GM12891 (cell line): ENCODE measurements at places on chromosomes 13 and 19.
A peak's percentile ranks its signal among the peaks of the same experiment; 100 is the strongest.

DNA sequence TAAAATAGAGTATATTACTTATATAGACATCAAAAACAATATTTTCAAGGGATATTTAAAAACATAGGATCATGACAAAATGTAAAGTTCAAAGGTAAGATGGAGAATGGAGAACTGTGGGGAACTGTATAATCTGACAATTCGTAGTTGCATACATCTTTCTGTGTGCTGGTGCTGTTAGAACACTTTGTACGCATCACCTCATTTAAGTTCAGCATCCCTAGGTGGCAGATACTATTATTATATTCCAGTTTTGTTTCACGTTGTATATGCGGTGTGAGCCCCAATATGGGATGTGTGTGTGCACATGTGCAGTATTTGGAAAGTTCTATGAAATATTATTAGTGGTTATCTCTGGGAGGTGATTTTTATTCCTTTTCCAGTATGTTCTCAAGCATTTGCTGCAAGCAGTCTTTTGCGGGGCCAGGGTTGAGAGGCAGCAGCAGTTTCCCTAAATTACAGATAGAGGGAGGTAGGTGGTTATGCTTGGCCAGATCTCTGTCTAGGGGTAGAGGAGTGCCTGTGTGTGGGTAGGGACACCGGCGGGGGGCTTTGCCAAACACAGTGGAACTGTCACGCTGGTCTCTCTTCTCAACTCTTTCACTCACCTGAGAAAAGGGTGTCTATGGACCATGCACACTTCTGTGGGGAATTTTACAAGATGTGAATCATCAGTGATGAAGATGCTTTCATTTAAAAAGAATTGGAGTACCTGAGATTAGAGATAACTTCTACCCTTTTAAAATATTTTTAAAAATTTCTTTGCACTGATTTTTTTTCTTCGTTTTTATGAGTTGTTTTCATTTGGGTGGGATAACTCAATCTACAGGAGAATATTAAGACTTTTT, 55.6 kb upstream of the ALOX5AP start:
- DNase-seq: peak; percentile 37

DNA sequence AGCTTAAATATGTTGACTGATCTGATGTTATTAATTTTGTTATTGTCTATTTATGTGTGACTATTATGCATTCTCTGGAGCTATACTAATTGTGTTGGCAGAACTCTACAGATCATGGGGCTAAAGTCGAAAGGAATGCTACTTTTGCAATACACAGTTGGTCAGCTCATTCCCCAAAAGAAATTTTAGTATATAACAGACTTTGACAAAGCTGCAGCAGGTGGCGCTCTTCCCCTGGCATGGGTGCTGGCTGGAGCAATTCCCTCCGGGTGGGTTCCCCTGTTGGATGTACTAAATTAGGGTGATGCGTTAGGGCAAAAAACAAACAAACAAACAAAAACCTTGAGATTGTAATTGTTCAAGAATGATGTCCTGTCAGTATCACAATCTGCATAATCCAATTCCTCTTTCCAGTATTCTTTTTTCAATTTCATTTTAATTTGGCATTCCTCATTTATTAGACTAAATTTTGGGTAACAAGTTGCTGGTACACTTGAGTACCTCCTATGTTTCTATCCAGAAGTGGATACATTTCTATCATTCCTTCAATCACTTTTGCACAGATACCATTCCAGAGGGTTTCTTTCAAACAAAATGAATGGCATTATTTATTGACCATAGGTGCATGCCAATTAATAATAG, 322.8 kb upstream of the EDNRB start:
- peak; percentile 0 for DNase-seq

GRCh38 chr13:57862879-57863278, 231.3 kb downstream of the PCDH17 start:
- DNase-seq: no peak

DNA sequence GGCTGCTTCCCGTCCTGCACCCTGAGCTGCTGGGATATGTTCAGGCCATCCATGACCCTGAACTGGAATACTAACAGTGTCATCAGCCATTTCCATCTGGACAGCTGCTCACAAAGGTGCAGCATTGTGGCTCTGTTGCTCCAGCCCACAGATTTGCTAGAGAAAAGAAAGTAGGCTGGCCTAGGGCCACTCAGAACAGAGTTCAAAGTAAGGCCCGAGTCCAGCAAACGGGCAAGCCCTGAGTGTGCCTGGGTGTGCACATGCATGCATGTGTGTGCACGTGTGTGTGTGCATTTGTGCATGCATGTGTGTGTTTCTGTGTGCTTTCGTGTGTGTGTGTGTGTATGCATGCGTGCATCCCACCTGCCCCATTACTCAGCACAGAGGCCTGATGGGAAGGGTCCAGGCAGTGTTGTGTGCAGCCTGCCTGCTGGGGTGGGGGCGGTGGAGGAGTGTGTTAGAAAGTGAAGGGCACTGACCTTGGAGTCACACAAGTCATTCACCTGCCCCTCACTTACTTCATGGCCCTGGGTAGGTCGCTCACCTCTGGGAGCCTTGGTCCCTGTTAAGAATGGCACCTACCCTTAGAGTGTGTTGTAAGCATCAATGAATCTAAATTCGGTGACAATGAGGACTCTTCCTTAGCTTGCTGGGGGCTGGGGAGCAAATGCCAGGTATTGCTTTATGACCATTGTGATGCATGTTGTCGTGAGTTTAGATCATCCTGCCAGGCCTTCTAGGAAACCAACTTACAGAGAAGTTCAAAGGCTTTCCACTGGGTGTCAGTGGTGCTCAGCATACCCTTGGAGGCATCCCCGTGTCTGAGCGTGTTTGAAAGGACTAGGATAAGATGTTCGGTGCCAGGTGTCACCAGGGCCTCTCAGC, 53.2 kb downstream of the GPR12 start:
- peak; percentile 30 for DNase-seq

DNA sequence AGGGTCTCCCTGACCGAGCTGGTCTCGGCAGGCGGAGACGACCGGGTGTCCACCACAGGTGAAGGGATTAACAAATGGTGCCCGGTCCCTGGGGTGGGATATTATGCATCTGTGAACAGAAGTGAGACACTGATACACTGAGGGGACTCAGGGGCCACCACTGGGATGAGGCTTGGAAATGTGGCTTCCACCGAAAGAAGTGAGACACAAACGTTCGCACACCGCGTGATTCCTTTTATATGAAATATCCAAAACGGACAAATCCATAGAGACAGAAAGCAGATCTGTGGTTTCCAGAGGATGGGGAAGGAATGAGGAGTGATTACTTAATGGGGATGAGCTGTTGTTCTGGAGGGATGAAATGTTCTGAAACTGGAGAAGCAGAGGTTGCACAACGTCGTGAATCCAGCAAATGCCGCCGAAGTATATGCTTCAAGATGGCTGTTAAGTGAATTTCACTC, 47.5 kb downstream of the C13orf46 start:
- DNase-seq: no peak

DNA sequence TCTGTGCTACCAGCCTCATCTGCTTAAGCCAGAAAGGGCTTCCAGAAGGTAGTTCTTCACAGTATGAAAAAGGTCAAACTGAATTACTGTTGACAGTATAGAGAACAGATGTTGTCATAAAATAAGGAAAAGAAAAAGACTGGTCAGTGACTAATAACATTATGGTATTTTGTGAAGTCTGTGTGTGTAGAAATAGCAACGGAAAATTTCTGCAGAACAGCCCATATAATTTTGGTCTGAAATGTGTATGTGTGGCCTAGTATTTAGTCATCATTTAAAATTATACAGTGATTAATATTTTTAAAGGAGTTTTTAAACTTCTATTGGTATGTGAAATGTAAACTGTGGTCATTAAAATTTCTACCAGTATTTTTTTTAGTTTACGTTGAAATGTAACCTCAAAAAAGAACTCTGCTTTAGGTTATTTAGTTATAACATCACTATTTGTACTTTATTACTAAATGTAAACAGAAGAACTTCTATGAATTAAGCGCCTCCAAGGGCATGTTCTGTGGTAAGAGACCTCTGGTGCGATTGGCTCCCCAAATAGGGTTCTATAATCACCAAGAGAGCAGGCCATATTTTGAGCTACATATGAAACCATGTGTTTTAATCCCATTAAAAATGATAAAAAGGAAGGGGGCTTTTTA, 3.3 kb upstream of the GPR183 start:
- DNase-seq: no peak

DNA sequence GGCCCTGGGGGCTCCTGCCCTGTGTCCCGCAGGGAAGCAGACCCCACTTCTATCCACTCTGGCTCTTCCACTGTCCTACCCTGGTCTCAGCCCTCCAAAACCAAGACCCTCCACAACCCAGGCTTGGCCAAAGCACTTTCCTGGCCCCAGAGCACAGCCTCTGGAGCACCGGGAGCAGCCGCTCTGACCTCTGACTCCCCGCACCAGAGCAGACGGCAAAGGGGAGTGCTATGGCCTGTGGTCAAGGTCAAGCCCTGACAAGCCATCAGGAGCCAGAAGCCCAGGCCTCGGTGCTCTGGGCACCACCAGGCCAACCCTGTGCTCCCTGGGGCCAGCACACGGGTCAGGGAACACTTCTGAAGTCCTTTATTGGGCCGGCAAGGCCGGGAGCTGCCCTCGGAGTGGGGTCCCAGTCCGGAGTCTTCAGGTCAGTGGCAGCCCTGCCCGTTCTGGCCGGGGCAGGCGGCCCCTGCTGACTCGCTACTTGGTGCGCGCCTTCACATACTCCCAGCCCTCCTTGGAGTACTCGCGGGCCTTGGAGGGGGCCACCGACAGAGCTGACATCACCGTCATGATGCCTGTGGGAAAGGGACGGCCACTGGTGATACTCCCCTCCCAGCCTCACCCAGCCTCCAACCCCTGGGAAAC, 2.1 kb downstream of the MICOS13 start:
- no peak for DNase-seq

DNA sequence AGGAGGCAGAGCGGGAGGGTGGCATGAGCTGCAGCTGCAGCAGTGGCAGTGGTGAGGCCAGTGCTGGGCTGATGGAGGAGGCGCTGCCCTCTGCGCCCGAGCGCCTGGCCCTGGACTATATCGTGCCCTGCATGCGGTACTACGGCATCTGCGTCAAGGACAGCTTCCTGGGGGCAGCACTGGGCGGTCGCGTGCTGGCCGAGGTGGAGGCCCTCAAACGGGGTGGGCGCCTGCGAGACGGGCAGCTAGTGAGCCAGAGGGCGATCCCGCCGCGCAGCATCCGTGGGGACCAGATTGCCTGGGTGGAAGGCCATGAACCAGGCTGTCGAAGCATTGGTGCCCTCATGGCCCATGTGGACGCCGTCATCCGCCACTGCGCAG, 2.0 kb downstream of the EGLN2 start:
- no peak for DNase-seq

DNA sequence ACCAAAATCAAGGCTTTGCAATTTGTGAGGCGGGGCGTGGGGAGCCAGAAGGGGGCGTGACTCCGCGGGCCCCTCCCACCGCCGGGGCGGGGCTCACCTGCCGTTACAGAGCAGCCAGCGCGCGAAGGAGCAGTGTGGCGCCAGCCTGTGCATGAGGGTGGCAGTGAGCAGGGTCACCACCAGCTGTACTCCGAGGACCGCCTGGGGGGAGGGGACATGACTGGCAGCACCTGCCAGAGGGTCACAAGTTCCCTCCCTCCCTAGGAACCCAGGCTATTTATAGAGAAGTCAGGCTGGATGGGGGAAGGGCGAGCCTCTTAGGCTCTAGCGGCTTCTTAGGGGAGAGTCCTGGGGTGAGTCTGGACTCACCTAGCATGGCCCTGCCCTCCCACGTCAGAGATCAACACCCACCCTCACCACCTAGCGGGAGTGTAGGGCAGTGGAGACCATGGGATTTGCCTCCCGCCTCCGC, 3.6 kb downstream of the TMEM161A start:
- DNase-seq: no peak

GRCh38 chr19:1129535-1129934, 25.7 kb downstream of the GPX4 start:
- DNase-seq: no peak

GRCh38 chr13:41976476-41976875, 15.6 kb upstream of the VWA8 start:
- DNase-seq: no peak

- no peak for DNase-seq
Observed at GRCh38 chr19:3239367-3239766, 14.9 kb downstream of the CELF5 start.

DNA sequence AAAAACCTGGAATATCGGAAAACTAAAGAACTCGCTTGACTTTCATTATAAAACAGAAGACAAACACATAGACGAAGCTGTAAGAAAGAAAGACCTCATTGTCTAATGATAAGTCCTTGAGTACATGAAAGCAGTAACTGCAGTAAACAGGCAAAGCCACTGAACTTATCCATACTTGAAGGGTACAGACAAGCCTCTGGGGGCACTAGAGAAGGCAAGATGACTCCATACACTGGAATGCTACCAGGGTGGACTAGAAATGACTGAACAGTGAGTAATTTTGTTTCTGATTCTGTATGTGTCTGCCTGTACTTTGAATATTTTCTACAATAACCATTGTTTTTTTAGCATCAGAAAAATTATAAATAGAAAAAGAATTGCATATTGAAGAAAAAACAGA, 507.9 kb downstream of the UQCRFS1 start:
- DNase-seq: no peak

DNA sequence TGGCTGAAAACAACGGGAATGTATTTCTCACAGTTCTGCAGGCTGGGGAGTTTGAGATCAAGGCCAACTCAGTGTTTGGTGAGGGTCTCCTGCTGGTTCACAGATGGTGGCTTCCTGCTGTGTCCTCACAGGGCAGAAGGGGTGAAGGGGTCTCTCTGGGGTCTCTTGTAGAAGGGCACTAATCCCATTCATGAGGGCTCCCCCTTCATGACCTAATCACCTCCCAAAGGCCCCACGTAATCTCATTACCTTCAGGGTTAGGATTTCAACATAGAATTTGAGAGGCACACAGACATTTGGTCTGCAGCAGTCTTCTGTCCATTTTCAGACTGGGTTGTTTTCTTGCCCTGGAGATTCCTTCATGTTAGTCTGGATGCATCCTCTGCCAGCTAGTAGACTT, 11.6 kb downstream of the ZNF444 start:
- no peak for DNase-seq

- no peak for DNase-seq
Observed at GRCh38 chr13:45700971-45701900, 884 bp upstream of the CBY2 start.

DNA sequence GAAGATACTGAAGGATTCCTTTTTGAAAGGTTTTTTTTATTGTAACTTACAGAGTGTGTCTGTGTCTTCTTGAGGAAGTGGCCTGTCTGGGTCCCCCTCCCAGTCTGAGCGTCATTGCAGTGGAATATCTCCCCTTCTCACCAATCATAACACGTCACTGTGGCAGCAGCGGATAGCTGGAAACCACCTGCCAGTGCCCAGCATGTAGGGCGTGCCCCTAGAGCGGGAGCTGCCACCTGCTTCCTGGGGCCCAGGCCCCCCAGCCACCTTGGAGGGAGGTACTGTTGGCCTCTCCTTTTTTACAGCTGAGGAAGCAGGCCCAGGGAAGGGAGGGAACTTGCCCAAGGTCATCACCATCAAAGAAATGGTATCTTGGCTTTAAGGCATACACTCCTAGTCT, 4.6 kb upstream of the DNM2 start:
- DNase-seq: no peak

- DNase-seq: no peak
Observed at GRCh38 chr19:10812902-10813404, 23.1 kb downstream of the TMED1 start.

- DNase-seq: no peak
Observed at GRCh38 chr13:21297447-21297846, 121.0 kb downstream of the MRPL57 start.
